ENCODE measurements at places on chromosomes 1 and 21.

DNA sequence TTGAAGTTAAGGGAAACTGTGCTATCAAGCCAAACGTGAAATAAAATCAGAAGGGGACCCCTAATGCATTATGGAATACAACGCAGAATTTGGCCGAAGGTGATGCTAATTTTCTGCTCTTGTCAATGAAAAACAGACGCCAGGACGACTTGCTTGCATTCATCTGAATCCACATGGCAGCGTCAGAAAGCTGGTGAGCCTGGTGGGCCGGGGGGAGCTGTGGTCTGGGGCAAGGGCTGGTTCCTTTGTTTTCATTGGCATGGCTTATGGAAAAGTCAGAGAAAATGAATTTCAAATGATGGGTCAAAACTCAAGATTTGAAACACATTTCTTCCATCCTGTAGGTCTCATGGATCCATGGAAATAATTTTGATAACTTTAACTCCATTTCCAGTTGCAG lies 86.4 kb upstream of the RUNX1 start:
- no peak for DNase-seq

DNA sequence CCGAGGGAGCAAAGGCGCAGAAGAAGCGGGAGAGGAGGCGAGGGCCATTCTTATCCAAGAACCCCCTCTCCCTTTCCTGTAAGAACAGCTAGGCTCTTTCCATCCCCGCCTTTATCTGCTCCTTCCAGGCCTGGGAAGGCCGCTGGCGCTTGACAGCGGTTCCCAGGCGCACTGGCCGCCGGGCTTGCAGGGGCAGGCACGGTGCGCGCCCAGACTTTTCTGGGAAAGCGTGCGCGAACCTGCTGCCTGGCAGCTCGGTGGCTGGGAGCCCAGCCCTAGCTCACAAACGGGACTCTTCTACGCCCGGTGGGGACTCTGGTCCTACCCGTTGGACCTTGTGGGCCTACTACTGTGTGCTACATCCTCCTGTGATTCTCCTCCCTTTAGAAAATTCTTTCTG lies 8.8 kb upstream of the IFNLR1 start:
- DNase-seq = no peak

- no peak for DNase-seq
These were observed 196.3 kb upstream of the SPAG17 start for GRCh38 chr1:118381197-118381869.

- DNase-seq = no peak
These were observed 34.1 kb downstream of the UBASH3A start for GRCh38 chr21:42437786-42438185.

GRCh38 chr1:110570901-110571300 lies 35.3 kb downstream of the KCNA2 start:
- no peak for DNase-seq

GRCh38 chr1:76136894-76137293 lies 62.3 kb downstream of the ST6GALNAC3 start:
- no peak for DNase-seq

GRCh38 chr1:170192546-170192945 lies 46.8 kb downstream of the NTMT2 start:
- DNase-seq = no peak

DNA sequence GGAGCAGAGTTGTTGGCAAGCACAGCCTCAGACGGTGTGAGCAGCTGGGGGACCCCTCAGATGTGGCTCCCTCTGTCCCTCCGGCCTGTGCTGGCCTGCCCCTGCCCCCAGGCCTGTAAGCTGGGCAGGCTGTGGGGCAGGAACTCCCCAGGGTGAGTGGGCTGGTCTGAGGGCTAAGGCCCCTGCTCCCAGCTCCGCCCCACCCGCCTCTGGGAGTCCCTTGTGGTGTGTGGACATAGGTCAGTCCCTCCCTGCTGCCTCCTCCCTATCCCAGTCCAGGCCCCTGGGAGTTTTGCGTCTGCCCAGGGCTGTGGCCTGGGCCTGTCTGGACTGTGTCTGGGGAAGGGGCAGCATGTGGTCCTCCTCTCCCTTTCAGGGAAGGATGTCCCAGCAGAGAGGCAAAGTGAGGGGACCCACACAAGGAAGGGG lies 3.6 kb upstream of the VWA1 start:
- no peak for DNase-seq

GRCh38 chr1:211619033-211619996 lies 40.4 kb upstream of the SLC30A1 start:
- DNase-seq = no peak

DNA sequence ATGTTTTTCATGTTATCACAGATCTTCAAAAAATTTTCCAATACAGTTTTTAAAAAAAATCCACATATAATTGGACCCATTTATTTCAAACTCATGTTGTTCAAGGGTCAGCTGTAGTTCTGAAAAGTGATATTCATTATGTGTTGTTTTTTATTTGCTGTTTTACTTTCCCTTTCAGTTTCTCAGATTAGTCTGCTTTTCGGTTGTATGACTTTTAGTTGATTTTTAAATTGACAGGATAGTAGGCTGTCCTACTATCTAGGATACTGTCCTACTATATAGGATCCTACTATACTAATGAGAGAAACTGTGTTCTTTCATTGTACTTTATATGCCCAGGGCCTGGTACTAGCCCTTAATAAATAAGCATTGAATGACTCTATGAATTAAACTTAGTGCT lies 33.6 kb upstream of the GPR52 start:
- DNase-seq = no peak

GRCh38 chr1:221429264-221429663 lies 312.6 kb downstream of the DUSP10 start:
- no peak for DNase-seq

DNA sequence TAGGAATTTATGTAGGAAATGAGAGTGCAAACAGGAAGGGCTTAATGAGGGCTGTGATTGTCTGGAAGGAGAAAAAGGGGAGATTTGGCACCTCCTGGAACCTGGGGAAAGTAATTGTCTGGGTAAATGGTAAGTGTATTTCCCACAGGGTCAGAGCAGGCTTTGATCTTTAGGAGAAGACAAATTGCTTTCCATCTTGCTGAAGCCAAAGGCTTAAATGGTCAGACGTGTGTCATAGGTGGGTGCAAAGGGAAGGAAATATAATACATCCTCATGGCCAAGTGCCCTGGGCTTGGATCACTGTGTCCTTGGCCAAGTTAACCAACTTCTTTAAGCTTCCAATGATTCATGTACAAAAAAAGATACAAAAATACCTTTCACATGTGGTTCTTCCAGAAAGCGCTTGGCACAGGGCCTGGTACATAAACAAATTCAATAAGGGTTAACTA lies 1.3 kb upstream of the DUSP23 start:
- no peak for DNase-seq

DNA sequence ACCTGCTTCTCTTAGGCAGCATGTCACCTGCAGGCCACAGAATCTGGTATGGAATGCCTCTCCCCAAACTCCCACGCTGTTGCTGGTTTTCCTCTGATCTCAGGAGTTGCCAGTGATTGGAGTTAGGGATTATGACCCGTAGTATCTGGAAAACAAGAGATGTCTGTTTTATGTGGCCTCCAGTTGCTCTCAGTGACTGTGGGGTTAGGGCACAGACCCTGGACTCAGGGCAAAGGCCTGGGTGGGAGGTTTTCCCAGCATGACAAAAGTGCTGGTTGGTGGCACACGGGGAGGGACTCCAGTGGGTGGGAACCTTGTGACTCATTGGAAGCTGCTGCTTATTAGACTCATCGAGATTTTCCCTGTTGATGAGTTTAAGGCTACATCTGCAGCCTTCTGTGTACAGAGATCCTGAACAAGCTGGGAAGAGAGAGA lies at the start of gene NR1I3:
Gene NR1I3 (minus strand): TSS at position 165 of the 435 bp plus-strand sequence. CDS start 1,638 bp downstream, outside the sequence.
- no peak for DNase-seq

GRCh38 chr1:179253286-179253972 lies 24.0 kb upstream of the ABL2 start:
- no peak for DNase-seq

DNA sequence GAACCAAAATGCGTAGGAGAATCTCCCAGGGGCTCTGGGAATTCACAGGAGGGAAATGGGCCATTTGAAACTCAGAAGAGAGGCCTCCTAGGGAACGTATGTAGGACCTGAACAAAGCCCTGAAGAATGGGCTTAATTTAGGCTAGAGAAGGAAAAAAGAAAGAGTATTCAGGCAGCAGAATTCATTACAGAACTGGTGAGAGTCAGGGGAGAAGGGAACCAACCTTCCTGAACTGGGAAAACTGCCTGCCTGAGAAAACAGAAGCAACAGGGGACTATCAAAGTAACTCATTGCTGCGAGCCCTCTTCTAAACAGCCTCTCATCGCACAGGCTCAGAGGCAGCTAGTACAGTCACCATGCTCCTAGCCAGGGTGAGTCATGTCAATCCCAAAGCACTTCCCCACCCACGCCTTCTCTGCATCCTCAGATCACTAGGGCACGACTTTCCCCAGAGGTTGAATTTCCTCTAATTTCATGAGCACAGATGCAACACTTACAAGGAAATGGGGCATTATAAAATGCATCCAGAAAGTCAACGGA lies 98.1 kb downstream of the ADSS2 start:
- DNase-seq = peak; percentile 72

Data from AG04449 (cell line).